ENCODE measurements at places on chromosomes 11 and 22.

DNA sequence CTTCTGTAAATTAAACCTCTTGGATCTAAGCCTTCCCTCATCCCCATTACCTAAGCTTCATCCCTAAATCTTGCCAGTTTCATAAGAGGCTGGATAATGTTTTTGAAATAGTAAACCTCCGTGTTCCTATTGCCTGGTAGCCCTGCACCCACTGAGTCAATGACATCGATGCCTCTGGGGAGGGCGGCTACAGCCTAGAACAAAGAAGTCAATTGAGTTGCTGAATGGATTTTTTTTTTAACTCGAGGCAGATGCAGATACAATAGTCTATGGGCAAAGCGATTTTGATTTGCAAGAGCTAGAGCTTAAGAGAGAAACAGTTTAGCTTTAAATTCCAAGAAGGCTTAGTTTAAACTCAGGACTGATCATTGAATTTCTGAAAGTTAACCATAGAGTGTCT lies 121.3 kb downstream of the NECTIN1 start:
- no peak for DNase-seq

DNA sequence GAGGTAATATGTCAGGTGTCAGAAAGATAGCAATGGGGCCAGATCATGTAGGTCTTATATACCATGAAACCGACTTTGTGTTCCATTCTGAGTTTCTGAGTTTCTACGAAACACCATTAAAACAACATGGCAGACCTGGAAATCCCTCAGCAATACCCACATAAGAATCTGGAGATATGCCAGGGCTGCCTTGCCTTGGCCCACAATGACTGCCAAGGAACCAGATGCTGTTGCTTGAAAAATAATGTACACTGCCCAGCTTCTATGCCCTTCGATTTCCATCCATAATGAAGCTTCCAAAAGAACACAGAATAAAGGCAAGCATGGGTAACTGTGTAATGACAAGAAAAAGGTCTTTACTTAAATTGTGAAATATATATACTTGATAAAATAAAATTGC lies 277.4 kb downstream of the SOX6 start:
- no peak for DNase-seq

DNA sequence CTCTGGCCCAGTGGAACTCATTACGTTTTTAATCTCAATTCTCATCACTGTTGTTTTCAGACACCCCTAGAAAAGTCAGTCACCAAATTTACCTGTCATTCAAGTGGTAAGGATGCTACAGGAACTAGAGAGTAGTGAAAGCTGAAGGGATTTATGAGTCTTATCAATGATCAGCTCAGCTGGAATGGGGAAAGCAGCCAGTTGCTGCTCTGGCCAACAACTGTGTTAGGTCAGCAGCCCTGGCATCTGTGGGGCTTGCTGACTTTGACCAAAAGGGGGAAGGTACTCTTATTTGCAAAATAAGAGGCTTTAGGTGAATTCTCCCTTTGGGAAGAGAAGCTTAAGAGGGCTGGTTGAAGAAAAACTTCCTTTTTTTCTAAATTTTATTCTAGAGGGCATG lies 76.2 kb upstream of the HORMAD2 start:
- DNase-seq = no peak

DNA sequence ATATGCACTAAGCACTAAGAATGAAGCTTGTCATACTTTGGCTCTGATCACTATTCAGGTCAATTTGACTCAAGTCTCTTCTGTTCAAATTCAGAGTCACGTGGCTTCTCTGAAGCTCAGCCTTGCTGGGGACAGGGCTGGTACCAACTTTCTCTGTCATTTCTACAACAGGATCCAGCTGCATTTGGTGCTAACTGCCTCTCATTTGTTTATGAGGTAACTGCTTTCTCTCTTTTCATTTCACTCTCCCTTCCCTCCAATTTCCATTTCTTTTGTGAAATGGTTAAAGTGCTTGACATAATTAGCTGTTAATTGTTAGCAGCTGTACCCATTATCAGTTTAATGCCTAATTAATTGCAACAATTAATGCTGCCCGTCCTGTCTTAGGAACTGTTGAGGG lies 259.7 kb upstream of the PLET1 start:
- DNase-seq = no peak

All from activated naive CD4-positive, alpha-beta T cell treated with anti-CD3 and anti-CD28 coated beads, Interleukin-2, amount 50 U/mL, for 72 hours (primary cell).